ENCODE measurements at places on chromosomes 13 and 19.
A peak's percentile ranks its signal among the peaks of the same experiment; 100 is the strongest.

DNA sequence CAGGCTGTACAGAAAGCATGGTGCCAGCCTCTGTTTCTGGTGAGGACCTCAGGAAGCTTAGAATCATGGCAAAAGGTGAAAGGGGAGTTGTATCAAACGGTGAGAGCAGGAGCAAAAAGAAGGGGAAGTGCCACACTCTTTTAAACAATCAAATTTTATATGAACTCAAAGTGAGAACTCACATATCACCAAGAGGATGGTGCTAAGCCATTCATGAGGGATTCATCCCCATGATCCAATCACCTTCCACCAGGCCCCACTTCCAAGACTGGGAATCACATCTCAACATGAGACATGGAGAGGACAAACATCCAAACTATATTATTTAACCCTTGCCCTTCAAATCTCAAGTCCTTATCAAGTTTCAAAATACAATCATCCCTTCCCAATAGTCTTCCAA, 836.7 kb downstream of the SLITRK5 start:
- no peak for DNase-seq

DNA sequence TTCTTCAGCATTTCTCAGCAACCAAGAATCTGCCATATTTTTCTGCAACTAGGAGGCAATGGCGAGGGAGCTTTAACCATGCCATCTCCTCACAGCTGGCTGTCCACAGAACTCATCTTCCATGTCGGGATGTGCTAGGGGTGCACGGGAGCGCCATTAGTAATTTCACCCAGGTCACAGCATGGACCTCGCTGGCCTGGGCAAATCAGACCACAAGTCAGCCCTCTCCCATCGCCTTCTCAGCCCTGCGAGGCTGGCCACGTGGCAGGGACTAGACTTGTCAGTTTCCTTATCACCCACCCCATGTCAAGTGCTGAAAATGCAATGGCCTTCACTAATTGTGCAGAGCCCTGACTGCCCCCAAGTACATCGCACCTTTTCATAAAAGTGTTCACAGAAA, 15.7 kb downstream of the COL4A1 start:
- no peak for DNase-seq

DNA sequence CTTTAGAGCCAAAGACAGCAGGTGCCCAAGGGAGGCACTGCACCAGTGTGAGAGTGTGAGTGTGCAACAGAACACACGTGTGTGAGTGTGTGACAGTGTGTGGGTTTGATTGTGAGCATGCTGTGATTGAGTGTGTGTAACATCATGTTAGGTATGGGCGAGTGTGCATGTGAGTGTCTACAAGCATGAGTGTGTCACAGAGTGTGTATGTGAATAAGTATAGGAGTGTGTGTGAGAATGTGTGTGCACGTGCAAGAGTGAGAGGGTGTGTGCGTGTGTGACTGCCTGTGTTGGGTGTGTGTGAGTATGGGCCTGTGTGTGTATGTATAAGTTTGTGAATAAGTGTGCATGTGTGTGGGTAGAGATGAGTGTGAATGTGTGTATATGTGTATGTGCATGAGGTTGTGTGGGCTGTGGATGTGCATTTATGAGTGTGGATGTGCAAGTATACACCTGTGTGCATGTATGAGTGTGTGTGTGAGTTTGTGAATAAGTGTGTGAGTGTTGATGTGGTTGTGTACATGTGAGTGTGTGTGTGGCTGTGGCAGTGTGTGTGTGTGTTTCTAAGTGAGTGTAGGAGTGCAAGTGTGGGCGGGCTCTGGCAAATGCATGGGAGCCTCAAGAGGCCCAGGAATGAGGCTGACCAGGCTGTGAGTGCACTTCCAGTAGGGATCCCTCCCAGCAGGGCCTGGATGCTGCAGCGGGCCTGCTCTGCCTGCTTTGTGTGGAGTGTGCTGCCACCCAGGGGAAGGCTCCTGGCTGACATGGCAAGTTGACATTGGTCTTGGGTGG, 198.4 kb downstream of the COL4A1 start:
- no peak for DNase-seq

DNA sequence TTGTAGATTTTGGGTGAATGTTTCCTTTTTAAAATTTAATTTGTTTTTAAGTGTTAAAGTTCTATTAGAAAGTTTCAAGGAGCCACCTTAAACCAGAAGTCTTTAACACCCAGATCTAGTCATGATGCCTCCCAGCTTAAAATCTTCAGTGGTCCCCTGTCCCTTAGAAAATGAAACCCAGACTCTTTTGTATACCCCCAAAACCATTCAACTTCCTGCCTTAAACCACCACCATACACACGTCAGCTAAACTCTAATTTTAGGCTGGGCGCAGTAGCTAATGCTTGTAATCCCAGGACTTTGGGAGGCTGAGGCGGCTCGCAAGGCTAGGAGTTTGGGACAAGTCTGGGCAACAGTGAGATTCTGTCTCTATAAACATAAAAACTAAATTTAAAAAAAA, 37.9 kb downstream of the N4BP2L1 start:
- no peak for DNase-seq

DNA sequence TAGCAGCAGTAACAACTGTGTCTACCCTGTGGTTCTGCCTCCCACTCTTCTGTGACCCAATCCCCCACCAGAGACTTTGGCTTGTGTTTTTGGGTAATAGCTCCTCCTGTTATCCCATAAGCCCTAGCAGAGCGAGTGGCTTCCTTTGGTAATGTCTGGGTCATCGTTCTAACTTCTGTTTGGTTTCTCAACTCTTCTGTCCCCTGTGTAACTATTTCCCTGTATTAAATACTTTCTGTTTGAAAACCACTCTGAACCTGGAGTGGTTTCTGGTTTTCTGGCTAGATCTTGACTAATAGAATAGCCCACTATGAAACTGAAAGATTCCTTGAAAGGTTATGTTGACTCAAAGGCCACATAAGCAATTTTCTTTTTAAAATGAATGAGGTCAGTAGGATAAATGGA, 350.0 kb downstream of the DCT start:
- DNase-seq = no peak

- no peak for DNase-seq
Measured at GRCh38 chr19:1214862-1215731, 9.5 kb downstream of the STK11 start.

DNA sequence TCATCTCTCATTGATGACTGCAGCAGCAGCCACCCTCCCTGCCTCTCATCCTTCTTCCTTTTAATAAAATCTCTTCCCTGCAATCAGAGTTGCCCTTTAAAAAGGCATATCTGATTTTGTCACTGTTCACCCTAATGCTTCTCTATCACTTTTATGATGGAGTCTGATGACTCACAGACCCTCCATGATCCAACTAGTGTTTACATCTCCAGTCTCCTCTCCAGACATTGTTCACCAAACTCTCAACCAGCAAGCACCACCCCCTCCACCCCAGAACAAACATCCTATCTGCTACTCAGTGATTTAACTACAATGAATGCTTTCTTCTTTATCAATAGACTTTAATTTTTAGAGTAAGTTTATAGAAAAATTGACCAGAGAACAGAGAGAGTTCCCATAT, 59.5 kb downstream of the TNFSF11 start:
- no peak for DNase-seq

DNA sequence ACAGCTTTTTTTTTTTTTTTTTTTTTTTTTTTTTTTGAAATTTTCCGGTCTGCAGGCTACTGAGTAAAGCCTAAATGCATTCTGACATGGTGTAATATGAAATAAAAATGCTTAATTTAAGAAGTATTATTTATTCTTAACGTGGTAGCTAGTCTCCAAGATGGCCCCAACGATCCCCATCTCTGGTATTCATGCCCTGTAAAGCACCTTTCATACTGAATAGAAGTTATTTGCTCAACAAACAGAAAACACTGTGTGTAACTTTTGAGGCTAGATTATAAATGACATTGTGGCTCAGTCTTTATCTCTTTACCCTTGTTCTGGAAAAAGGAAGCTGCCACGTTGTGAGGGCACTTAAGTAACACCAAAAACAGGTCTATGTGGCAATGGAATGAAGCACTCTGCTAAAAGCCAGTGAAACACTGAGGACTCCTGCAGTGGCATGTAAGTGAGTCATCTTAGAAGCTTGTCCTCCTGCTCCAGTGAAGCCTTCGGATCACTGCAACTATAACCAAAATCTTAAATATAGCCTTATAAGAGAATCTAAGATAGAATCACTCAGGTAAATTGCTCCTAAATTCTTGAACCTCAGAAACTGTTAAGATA, 128.7 kb downstream of the UGGT2 start:
- DNase-seq = no peak

DNA sequence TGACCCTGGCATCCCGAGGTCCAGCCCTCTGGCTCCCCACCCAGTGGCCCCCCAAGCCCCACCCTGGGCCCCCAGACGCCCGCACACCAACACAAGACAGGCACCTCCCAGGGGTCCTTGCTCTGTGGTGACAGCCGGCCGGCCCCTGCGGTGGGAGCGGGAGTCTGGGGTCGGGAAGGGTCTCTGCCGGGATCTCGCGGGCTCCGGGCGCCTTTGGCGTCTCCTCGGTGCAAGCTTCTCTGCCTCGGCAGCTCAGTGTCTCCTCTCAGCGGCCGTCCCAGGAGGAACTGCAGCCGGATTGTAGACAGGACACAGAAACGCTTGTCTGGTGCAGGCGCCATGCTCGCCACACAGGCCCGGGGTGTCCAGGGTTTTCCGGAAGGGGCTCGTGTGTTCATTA, 43.7 kb downstream of the TMEM255B start:
- DNase-seq = no peak

DNA sequence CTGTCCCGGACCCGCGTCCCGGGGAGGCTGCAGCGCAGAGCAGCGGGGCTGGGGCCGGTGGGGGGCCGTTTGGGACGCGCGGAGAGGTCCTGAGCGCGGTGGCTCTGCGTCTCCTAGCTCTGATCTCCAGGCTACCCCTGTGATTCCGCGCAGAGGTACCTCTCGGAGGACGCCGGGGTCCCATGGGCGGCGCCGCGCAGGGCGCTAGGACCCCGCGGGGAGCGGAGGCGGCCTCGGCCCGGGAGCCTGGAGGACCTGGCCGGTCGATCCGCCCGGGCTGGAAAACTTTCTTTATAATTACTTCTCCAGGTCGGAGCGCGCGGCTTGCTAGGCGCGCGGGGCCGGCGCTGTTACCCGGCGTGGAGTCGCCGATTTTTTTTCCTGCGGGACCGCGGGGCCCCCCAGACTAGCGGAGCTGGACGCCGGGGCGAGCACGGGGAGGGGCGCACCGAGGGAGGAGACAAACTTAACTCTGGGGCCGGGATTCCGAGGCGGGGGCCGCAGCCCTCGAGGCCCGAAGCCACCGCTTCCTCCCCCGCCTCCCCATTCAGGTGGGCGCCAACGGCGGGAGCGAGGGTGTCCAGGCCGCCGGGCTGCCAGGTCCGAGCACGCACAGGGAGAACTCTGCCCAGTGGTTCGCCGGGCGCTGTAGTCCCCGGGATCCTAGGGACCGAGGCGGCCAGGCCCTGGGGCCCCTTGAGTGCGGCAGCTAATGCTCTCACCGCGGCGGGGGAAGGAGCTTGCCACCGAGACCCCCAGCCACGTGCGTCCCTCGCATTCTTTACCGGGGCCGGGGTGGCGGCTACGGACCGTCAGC, 848 bp upstream of the CEBPA start:
- DNase-seq = no peak

- DNase-seq = no peak
Measured at GRCh38 chr19:49020931-49021895, 2.9 kb downstream of the CGB3 start.

DNA sequence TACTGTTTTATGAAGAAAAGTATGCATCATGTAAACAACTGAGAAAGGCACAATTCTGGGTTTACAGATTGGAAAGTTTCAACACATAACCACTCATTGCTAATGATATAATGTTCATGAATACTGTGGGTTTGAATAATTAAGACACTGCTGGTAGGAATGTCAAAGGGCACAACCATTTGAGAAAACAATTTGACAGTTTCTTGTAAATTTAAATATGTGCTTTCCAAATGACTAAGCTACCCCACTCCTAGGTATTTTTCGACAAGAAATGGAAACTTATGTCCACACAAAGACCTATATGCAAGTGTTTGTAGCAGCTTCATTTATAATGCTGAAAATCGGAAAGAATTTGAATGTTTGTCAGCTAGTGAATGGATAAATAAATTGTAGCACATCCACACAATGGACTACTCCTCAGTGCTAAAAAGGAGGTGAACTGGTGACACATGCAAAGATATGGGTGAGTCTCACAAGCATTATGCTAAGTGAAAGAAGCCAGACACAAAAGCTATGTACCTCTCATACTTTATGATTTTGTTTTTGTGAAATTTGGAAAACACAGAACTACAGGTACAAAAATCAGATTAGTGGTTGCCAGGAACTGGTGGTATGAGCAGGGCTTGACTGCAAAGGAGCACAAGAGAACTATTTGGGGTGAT, 44.8 kb upstream of the FLT1 start:
- no peak for DNase-seq

DNA sequence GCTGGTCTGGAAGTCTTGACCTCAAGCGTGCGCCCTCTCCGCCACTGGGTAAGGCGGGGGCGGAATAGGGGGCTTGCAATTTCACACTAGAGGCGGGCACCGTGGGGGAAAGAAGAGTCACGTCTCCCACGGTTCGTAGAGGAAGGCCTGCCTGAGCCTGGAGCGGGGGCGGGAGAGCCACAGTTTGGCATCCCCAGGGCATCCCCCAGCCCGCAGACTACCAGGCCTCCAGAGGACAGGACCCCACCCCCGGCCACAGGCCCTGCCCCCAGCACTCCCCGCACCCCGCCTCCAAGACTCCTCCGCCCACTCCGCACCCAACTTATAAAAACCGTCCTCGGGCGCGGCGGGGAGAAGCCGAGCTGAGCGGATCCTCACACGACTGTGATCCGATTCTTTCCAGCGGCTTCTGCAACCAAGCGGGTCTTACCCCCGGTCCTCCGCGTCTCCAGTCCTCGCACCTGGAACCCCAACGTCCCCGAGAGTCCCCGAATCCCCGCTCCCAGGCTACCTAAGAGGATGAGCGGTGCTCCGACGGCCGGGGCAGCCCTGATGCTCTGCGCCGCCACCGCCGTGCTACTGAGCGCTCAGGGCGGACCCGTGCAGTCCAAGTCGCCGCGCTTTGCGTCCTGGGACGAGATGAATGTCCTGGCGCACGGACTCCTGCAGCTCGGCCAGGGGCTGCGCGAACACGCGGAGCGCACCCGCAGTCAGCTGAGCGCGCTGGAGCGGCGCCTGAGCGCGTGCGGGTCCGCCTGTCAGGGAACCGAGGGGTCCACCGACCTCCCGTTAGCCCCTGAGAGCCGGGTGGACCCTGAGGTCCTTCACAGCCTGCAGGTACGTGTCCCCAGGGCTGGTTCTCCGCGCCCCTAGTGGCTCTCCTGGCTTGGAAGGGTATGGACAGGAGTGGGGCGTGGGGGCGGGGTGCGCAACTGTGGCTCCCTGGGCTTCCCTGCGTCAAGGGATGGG, at the start of gene ANGPTL4:
TSS of gene ANGPTL4 (plus strand) at position 353 of the 969 bp plus-strand sequence. CDS start at position 520, 167 bp downstream.
- DNase-seq = peak; percentile 58

GRCh38 chr19:41323430-41324125, 13.6 kb downstream of the CCDC97 start:
- no peak for DNase-seq

All from activated CD4-positive, alpha-beta T cell treated with anti-CD3 and anti-CD28 coated beads for 24 hours (primary cell).